ENCODE measurements at places on chromosomes 16 and 17. TPM values are rescaled to one million over a fixed set of nuclear protein-coding genes. Genes with fewer than 3 reads are reported as not detected.

DNA sequence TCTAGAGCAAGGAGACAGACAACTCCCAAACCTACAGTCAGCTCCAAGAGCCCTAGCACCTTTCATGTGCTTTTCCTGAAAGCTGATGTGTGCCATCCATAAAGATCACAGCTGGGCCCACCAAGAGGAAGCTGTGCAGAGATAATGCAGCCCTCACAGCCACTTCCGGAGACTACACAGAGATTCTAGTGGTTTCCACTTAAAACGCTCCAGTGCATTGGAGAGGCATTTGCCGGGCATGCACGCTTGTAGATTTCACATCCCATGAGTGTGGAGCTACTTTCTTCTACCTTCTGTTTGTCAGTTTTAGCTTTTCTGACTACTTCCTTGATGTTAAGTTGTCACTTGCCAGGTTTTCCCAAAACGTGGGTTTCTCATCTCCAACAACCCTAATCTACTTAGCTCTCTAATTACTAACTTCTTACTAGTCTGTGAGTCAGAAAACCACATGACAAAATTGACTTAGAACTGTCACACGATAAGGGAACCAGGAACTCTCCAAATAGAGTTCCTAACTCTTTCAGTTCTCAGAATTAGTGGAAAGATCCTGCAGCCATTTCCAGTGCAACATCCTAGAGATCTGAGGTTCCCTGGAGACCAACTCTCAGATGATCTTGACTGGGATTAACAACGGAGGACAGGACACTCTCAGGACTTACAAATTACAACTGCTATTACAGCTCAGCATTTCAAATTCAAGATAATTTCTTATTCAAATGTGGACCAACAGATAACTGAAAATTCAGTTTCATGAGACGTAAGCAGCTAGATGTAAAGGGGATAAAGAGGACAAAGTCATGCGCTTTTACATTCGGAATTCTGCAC is 28.6 kb downstream of the PMP22 start:
- DNase-seq, result no peak

DNA sequence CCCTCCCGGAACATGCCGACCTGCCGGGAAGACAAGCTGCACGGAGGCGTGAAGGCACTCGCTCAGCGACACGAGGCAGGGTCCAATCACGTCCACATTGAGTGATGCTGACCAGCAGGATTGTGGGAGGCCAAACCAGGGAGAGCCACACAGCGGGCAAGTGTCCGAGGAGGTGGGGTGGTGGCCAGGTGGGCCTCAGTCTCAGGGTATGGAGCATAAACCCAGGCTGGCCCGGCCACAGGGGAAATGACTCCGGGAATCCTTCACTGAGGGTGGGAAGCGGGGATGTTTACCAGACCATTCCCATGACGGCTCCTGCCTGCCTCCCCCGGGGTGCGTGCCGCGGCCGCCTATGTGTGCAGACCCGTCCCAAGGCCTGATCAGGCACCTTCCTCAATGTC is 62.5 kb downstream of the RPH3AL start:
- DNase-seq, result peak; percentile 56

DNA sequence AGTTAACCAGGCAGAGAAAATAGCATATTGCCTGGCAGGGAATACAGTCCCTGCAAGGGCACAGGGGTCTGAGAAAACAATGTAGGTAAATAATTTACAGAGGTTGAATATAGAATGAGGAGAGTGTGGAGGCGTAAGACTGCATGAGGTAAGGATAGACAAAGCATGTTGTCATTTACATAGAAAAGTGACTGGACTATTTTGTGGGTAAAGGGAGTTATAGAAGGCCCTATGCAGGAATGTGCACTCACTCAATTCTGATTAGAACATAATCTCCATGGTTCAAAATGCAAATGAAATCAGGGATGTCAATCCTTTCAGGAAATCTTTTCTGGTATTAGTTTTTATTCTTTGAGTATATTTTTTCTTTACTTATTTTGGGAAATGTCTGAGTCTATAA is 285.7 kb upstream of the SALL1 start:
- no peak for DNase-seq

GRCh38 chr17:82772026-82772425 is 20.2 kb downstream of the TBCD start:
- DNase-seq, result no peak

DNA sequence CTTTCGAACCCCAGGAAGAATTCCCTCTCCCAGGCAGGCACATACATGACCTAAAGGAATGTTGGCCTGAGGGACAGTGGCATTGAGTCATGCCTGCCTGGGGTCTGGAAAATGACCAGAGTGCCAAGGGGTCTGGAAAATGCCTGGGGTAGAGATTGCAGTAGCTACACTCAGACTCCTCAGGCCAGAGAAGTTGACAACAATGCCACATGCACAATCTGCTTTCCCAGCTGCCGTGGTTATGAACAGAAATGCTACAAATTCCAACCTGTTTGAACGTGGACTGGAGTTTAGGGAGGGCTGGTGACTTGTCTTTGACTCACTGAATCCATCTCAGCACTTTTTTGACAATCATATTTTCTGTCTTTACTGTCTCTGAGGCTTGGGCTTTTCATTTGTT is 250.0 kb downstream of the ABCC12 start:
- no peak for DNase-seq

- DNase-seq, result no peak
These were observed 47.6 kb downstream of the FZD2 start for GRCh38 chr17:44604768-44605485.

GRCh38 chr16:70342016-70342415 is 4.7 kb upstream of the DDX19A start:
- DNase-seq, result no peak

GRCh38 chr17:20966870-20967269 is 75.9 kb downstream of the USP22 start:
- no peak for DNase-seq

GRCh38 chr17:43456661-43457361 is 27.0 kb upstream of the DHX8 start:
- no peak for DNase-seq

- no peak for DNase-seq
These were observed 6.9 kb upstream of the SLC13A2 start for GRCh38 chr17:28466521-28467048.

DNA sequence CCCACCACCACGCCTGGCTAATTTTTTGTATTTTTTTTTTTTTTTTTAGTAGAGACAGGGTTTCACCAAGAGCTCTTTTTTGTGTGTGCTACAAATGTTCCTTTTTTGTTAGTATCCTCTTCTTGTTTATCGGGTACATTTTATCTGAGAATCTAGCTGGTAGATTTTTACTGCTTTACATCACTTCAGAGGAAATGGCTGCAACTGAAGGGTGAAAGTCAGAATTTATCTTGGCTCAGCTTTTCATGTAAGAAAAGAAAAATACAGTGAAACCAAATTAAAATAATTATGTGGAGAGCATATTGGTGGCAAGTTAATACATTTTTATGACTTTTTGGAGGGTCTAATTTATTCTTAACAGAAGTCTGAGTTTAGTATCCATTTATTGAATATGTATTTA is 26.0 kb downstream of the CBFB start:
- DNase-seq, result no peak

DNA sequence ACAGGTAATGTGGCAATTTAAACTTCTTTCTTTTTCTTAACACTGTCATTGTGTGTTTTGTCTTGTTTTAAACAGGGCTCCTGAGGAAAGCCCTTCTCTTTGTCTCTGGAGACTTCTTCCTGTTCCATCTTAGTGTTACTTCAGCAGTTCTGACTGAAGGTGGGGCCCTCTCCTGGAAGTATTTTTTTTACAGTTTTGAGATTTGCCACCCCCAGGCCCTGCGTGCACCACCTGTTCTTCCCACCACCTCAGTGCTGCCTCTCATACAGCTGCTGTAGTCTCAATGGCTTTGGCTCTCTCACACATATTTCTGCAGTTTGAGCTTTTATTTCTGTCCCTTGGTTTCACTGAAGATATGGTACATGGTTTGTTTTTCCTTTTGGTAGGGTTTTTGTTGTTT is 52.5 kb upstream of the ALDH3A1 start:
- no peak for DNase-seq

- no peak for DNase-seq
These were observed 69.9 kb downstream of the AKAP1 start for GRCh38 chr17:57154921-57155320.

- no peak for DNase-seq
These were observed 35.3 kb downstream of the FAM20A start for GRCh38 chr17:68565661-68566441.

GRCh38 chr16:64185954-64186353 is 935.9 kb downstream of the CDH11 start:
- no peak for DNase-seq

DNA sequence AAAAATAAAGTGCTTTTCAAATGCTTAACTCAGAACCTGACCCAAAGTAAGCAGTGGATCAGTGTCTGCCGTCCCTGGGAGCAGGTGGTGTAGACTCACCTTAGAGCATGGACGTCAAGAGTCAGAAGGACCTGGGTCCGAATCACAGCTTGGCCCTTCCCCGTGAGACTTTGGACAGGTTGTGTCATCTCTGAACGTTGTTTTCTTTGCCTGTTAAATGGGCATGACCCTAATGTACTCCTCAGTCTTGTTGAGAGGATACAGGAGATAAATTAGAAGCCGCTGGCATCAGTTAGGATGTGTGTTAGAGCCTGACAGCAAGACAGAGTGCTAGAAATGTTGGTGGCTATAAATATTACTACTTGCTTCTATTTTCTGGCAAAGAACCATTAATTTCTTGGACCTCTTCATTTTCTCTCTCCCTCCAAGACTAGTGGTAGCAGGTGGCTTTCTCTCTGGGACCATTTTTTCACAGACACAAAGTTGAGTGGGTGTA is 68.8 kb downstream of the RAB11FIP4 start:
- no peak for DNase-seq

GRCh38 chr16:87538594-87538993 is 45.8 kb upstream of the ZCCHC14 start:
- DNase-seq, result no peak

DNA sequence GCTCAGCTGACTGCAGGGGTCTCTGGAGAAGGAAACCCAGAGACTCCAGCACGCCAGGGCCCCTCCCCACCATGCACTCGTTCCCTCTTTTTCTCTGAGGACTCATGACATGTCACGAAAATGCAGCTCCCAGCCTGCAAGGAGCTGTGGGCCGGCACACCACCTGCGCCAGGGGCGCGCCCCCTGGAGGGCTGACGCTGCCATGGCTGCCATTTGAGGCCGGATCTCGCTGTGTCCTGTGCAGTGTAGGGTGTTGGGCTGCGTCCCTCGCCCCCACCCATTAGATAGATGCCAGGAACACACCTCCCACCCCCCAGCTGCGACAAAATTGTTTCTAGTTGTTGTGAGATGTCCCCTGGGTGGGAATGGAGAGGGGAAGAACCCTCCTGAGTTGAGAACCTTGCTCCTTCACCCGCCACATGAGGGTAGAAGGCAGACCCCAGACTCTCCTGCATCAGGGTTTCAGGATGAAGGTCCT is 8.2 kb downstream of the SYNGR2 start:
- peak; percentile 93 for DNase-seq

GRCh38 chr16:27355610-27356009 is 41.8 kb downstream of the IL4R start:
- DNase-seq, result peak; percentile 76

DNA sequence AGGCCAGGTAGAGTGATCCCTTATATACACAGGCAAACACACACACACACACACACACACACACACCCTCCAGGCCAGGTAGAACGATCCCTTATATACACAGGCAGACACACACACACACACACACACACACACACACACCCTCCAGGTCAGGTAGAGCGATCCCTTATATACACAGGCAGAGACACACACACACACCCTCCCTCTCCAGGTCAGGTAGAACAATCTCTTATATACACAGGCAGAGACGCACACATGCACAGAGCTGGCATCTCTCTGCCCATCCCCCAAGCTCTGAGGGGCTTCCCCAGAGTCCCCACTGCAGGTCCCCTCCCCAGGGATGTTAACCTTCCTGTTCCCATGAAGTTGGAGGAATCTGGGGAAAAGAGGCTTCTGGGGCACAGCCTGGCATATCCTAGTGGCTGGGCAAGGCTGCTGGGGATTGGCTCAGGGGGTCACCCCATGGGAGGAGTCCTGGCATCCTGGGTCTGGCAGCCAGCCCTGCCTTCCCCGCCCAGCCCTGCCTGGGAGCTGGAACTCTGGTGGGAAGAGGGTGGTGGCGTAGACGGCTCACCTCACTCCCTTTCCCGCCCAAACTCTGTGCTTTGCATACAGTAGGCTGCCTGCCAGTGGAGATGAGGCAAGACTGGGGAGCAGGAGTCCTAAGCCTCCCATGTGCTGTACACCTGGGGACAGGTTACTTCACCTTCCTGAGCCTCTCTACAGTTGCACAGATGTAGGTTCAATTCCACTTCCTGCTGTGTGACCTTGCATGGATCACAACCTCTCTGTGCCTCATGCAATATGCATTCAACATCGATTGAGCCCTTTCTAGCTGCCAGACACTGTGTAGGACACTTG is 41.8 kb downstream of the TEKT5 start:
- peak; percentile 55 for DNase-seq

GRCh38 chr16:50469744-50470321 is 78.4 kb upstream of the NKD1 start:
- peak; percentile 55 for DNase-seq

The KIF2B gene
- total RNA-seq, result not detected

The SLC16A5 gene
- total RNA-seq, result 28.2 TPM

The PAQR4 gene
- 62.6 TPM for total RNA-seq

The NOXO1 gene
- not detected for total RNA-seq

The ZPBP2 gene
- not detected for total RNA-seq

The PIGW gene
- 9.6 TPM for total RNA-seq

The CYGB gene
- total RNA-seq, result 1.4 TPM

The ODAD4 gene
- 0.28 TPM for total RNA-seq

The TBC1D16 gene
- total RNA-seq, result 81.8 TPM
